ENCODE measurements at places on chromosomes 12 and 14.

- no peak for DNase-seq
These were observed 58.9 kb downstream of the ARF6 start for GRCh38 chr14:49951691-49952345.

GRCh38 chr12:75782069-75782581, 249.5 kb downstream of the PHLDA1 start:
- no peak for DNase-seq

DNA sequence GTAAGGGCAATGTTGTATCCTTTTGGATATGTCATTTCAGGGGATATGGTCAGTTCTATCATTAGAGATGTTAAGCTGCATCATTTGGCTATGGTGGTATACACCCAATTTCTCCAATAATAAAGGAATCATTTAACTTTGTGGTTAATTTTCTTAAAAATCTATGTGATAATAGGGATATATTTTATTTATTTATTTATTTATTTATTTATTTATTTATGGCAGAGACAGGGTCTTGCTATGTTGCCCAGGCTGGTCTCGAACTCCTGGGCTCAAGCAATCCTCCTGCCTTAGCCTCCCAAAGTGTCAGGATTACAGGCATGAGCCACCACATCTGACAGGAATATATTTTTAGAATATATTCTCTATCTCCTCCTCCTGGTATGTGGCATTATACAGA, 85.7 kb downstream of the EML5 start:
- no peak for DNase-seq

GRCh38 chr12:121124402-121125109, 8.1 kb upstream of the P2RX7 start:
- no peak for DNase-seq

GRCh38 chr12:106917503-106917902, 38.2 kb upstream of the TMEM263 start:
- DNase-seq, result no peak

DNA sequence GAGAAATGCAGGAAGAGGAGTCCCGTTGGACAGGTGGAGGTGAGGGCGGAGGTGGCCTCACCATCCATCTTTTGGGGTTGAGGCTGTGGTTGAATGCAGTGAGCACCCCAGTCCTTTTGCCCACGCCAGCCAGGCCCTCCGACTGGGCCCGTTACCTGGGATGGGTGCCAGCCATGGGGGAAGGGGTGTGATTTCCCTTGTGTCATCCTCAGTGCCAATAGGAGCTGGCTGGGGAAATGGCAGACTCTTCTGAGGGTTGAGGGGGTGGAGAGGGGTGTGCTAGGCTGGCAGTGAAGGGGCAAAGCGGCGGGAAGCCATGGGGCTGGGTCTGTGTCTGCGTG, 9.6 kb downstream of the KCNH3 start:
- DNase-seq, result no peak

GRCh38 chr12:63410197-63410596, 258.1 kb downstream of the DPY19L2 start:
- DNase-seq, result no peak
